Nephron progenitor cell (in vitro differentiated cells): ENCODE measurements at places on chromosomes 11 and 22.

DNA sequence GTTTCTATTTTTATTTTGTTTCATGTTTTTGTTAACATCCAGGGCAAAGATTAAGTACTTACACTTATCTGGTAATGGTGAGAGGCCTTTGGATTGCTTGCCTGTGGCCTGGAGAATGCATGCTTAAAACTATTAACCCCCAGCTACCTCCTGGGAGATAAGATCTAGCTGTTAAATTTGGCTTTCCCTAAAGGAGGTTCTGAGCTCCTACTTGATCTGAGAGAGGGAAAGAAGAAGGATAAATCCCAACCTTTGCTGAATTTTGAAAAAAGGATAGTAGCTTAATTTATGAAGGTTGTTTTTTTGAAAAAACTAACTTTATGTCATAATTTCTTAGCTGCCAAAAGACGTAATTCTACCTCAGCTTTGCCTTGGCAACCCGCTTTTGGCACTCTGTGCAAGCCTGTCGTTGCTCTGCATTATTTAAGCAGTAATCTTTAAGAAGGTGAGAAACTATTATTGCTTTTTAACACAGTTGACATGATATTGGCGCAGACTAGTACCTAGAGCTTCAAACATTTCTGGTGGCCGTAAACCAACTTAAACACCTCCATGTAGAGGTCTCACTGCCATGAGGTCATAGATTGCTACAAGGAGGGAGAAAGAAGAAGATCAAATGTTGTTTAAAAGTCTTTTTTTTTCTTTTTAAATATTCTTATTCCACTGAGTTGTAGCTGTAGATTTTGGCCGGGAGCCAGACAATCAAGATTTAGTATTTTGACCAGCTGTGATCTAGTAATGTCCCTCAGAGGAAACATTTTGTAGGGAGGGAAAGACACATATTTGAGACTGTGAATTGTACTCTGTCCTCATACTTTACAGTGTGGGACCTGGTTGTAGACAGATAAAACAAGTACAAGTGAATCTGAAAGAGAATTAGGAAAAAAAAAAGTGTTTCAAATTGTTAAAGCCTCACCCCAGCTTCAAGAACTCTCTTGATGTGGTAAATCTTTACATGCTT is 74.4 kb downstream of the WNT11 start:
- DNase-seq = no peak

DNA sequence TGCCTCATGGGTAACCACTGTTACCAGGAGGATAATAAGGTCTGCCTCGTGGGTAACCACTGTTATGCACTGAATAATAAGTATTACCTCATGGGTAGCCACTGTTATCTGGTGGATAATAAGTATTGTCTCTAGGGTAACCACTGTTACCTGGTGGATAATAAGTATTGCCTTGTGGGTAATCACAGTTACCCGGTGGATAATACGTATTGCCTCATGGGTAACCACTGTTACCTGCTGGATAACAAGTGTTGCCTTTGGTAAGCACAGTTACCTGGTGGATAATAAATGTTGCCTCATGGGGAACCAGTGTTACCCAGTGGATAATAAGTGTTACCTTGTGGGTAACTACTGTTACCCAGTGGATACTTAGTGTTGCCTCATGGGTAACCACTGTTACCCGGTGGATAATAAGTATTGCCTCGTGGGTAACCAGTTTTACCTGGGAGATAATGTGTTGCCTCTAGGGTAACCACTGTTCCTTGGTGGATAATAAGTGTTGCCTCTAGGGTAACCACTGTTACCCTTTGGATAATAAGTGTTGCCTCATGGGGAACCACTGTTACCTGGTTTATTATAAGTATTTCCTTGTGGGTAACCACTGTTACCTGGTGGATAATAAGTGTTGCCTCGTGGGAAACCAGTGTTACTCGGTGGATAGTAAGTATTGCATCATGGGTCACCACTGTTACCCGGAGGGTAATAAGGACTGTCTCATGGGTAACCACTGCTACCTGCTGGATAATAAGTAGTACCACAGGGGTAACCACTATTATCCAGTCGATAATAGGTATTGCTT is 10.6 kb upstream of the NXPE4 start:
- DNase-seq = no peak

DNA sequence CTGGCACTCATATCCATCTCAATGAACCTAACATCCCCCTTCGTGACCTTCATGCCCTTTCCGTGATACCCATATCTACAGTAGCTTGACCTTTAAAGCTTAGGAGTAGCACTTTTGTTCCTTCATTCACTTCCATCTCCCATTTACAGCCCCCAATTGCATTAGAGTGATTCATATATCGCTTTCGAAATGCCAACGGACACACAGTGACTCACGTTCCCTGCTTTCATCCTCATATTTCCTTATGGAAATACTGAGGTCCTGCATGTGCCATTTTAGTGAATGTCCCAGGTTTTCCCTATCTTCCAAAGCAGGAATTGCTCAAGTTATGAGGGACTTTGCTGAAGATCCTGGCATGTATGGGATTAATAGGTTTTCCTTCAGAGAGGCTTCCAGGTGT is 44.3 kb upstream of the CEP126 start:
- no peak for DNase-seq

- DNase-seq = no peak
Measured at GRCh38 chr11:110470716-110471115, 41.0 kb downstream of the FDX1 start.

- no peak for DNase-seq
Measured at GRCh38 chr11:61963282-61964057, 4.0 kb downstream of the FTH1 start.

DNA sequence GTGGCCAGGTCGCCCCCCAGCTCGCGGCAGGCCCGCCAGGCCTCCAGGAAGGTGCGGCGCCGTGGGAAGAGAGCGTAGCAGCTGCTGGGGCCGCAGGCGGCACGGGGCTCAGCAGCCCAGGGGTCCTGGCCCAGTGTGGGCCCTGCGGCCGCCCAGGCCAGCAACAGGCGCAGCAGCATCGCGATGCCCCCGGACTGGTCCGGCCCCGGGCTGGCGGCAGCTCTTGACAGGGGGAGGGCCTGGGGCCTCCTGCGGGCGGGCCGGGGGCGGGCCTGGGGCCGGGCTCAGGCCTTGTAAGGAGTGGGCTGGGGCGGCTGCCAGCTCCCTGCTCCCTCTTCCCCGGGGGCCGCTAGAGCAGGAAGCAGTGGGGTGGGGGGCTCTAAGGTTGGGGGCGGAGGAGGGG is at the start of gene CD248:
Gene CD248 (minus strand): TSS at position 196 of the 403 bp plus-strand sequence. CDS start 17 bp downstream, at position 179.
- peak; percentile 66 for DNase-seq

DNA sequence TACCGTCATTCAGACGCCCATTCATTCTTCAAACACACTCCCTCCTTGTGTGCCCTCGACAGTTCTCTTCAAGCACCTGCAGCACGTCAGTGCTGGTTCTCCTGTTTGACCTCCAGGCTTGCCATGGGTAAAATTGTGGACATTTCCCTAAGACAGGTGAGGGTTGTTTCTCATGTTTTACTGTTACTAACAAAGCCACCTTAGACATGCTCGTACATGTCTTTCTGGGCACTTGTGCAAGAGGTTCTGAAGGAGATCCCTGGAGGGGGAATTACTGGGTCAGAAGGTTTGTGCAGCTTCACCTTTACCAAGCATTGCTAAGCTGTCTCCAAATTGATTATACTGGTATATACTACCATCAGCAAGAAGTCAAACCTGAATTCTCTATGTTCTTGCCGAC is 189.7 kb upstream of the TMEM45B start:
- DNase-seq = no peak

GRCh38 chr11:43632181-43632580 is 48.4 kb upstream of the HSD17B12 start:
- no peak for DNase-seq

DNA sequence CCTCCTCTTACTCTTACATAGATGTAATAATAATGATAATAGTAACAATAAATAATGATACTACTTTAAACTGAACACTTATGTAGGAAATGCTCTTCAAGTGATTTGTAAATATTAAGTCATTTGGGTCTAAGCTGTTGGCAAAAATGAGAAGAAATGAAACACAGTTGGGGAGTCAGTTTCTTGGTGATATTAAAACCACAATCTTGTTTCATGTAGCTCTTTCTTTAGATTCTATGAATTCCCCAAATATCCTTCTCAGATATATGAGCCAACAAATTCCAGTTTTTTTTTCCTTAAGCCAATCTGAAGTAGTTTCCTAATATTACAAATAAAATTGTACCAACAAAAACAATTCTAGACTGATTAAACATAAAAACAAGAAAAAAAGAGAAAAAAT is 1115.6 kb upstream of the CNTN5 start:
- DNase-seq = no peak

DNA sequence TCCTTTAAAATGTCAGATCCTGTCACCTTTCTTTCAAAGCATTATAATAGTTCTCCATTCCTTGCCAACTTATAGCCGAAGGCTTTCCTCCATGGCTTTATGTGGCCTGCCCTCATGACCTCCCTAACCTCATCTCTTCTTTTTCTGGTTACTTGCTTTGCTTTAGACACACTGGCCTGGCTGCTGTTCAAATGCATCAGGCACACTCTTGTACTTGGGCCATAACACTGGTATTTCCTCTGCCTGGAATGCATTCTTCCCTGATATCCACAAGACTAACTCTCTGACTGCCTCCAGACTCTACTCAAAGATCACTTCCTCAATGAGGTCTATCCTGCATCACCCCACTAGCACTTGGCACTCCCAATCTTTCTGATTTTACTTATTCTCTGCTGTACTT is 710.3 kb downstream of the KCNA4 start:
- DNase-seq = no peak

- DNase-seq = no peak
Measured at GRCh38 chr11:12890476-12890875, 118.6 kb upstream of the RASSF10 start.

DNA sequence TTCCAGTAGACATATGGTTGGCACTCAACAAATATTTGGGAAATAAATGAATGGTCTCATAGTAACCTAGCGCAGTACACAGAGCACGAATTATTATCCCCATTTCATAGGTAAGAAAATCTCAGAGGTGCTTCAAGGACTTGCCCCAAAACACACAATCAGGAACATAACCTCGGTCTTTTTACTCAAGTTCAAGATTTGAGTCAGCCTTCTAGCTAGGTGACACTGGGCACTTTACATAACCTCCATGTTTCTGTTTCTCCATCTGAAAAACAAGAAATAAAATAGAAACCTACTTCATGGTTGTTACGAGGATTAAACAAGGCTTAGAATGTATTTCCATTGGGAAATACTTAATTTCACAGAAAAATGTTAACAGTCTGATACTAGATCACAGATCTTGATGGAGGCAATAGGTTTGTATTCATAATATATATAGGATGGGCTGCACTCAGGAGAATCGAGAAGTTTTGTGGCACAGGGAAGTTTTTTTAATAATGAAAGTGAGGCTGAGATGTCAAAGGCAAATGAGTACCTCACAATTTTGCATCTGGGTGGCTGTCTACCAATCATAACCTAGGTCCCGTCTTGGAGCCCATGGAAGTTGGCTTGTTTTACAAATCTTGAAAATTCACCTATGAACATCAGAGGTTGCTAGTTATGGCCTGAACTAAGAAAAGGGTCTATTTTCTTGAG is 147.4 kb upstream of the ZC3H12C start:
- DNase-seq = no peak

- no peak for DNase-seq
Measured at GRCh38 chr11:47570651-47571356, 5.4 kb downstream of the PTPMT1 start.

GRCh38 chr11:125166764-125167291 is 2.3 kb downstream of the PKNOX2 start:
- no peak for DNase-seq

GRCh38 chr11:100776212-100776896 is 89.3 kb downstream of the ARHGAP42 start:
- no peak for DNase-seq

DNA sequence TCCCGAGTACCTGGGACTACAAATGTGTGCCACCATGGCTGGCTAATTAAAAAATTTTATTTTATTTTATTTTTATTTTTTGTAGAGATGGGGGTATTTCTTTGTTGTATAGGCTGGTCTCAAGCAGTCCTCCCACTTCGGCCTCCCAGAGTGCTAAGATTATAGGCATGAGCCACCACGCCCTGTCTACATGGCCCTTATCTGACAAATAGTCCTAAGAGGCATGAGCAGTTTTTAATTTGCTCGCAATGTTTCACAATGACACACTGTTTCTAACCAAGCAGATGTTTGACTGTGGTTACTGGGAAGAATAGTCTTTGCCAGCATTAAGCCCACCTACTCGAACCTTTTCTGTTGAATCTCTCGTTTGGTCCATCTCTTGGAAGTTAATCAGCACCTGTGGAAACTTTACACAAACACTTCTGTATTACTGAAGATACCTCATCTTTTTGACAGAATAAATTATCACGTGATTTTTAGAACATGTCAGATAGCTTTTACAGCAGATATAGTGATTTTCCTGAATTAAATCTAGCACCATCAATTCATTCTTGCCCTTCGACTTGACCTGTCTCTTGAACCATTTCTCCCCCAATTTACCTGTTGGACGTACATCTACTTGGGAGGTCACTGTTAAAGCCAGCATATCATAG is 71.4 kb downstream of the MTMR3 start:
- no peak for DNase-seq

DNA sequence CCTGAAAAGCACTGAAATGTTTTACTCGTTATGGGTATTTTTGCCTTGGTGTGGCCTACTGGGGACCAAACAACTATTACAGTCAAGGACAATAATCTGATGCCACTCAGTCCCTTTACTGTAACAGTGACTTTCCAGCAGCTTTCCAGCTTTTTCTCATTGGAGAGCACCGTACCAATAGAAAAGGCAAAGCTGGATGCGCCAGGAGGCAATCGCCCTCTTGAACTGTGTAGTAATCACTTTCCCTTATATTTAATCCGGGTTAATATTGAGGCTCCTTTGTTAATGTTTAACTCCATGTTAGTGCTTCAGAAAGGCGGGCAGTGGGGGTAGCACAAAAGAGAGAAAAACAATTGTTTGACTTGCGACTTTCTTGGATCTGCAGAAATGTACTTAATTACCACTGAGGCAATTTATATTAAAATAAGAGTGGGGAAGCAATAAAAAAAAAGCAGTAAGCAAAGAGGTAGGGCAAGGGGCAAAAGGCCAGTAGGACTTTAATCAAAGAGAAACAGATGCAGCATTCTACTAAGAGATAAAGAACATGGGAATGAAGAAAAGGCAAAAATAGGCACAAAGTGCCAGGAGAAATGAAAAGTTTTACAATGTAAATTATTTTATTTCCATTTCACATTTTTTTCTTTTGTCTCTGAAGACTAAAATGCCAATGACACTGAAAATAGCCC is 81.6 kb downstream of the LRRC4C start:
- DNase-seq = no peak
